ENCODE measurements at places on chromosomes 16 and 17. TPM values are rescaled to one million over a fixed set of nuclear protein-coding genes. Genes with fewer than 3 reads are reported as not detected.

DNA sequence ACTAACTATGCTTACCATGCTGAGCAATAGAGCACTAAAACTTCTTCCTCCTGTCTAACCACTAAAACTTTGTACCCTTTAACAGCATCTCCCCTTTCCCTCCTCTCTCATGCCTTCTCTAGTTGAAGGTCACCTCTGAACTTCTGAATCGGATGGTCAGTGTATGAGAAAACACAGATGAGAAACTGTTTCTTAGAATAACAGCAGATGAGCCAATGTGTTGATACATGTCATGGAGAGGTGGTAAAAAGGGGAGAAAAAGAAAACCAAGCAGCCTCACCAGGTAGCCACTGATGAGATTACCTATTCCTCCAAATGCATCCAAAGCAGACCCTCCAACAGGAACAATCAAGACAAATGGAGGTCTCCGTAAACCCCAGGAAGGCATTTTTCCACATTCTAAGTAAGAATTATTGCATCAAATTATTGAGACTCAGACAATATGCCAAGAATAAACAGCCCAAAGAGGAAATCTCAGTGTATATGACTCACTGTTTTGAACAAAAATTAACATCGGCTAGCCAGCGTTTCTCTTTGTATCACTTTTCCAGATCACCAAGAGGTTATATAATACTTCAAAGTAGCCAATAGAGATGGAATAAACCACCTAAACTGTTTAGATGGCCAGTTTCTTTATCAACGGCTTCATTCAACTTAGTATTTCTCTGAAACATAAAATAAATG, 793.3 kb upstream of the SOX9 start:
- no peak for DNase-seq

GRCh38 chr16:78490847-78491246, 391.4 kb downstream of the WWOX start:
- no peak for DNase-seq

- no peak for DNase-seq
Observed at GRCh38 chr16:82655072-82655714, 28.4 kb downstream of the CDH13 start.

DNA sequence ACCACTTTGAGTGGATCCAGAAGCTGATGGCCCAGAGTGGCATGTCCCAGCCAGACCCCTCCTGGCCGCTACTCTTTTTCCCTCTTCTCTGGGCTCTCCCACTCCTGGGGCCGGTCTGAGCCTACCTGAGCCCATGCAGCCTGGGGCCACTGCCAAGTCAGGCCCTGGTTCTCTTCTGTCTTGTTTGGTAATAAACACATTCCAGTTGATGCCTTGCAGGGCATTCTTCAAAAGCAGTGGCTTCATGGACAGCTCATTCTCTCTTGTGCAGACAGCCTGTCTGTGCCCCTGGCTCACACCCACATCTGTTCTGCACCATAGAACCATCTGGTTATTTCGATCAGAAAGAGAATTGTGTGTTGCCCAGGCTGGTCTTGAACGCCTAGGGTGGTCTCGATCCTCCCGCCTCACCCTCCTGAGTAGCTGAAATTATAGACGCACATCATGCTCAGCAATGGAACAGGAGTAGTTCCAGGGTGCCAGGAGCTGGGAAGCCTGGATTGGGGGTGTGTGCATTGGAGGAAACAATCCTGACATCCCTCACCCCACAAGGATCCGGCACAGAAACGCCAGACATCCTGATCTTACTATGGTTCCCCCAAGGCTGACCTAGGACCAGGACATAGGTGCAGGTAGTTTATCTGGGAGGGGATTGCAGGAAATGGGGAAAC, 4.6 kb downstream of the PRSS21 start:
- DNase-seq = no peak

GRCh38 chr17:68595496-68595895, 5.7 kb downstream of the FAM20A start:
- DNase-seq = no peak

- peak; percentile 62 for DNase-seq
Observed at GRCh38 chr16:48609652-48610029, 339 bp downstream of the N4BP1 start.

DNA sequence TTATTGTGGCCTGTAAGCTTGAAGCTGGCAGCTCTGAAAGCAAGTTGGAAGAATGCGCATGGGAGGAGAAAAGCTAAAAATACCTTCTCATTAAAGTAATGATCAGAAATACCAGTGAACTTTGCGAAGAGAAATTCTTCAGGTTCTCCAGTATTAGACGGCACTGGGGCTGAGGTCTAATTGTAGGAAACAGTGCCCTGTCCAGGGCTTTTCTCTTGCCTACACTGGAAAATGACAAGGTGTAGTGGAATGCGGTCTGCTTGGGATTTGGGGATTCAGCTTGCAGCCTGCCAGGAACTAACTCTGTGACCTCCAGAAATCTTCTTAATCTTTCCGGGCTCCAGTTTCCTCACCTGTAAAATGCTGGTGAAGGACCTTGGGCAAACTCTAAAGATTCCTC, 53.3 kb upstream of the KCNJ16 start:
- DNase-seq = no peak

GRCh38 chr17:2101448-2102257, 46.8 kb downstream of the HIC1 start:
- DNase-seq = peak; percentile 95

DNA sequence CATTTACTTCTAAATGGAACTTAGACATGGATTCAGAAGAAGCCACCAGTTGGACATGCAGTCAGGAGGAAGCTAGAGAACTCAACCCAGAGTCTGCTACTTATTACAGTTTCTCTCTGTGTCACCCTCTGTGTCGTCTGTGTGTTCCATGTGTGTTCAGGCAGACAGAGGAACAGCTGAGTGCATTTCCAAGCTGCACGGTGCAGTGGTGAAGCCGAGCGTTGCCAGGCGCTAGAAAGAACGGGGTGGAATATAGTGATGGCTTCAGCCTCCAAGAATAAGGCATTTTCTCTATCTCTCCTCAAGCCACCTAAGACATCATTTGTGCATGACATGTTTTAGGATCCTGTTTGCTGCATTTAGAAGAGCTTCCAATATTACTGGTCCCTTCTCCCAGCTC, 101.1 kb upstream of the CCL2 start:
- no peak for DNase-seq

DNA sequence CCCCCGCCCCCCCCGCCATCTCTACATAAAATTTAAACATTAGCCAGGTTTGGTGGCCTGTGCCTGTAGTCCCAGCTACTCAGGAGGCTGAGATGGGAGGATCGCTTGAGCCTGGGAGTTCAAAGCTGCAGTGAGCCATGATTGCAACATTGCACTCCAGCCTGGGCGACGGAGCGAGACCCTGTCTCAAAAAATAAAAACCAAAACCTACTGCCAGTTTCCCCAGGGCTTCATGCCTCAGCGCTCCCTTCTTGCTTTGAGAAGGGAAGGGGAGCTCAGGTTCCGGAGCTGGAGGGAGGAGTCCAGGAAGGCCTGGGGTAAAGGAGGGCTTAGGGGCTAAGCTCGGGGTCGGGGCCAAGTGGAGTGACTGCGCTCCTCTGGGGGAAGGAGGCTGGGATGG, 20.5 kb downstream of the PLCD3 start:
- DNase-seq = no peak

- DNase-seq = no peak
Observed at GRCh38 chr16:62170642-62171041, 134.4 kb upstream of the CDH8 start.

DNA sequence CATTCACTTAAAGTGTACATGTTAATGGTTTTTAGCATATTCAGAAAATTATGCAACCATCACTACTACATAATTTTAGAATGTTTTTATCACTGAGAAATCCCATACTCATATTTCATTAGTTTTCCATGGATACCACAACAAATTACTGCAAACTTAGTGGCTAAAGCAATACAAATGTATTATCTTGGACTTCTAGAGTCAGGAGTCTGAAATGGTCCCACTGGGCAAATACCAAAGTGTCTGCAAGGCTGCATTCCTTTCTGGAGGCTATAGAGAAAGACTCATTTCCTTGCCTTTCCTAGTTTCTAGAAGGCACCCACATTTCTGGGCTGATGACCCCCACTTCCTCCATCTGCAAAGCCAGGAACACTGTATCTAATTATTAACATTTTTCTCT, 16.9 kb upstream of the GNAO1 start:
- DNase-seq = no peak

- DNase-seq = peak; percentile 77
Observed at GRCh38 chr16:89315791-89316581, 98.5 kb downstream of the ZNF778 start.

The CD7 gene
- total RNA-seq = 9.2 TPM

The HBM gene
- total RNA-seq = not detected

The TEKT1 gene
- total RNA-seq = 0.06 TPM
